ENCODE measurements at places on chromosomes 1 and 21.

GRCh38 chr1:30462826-30463425 is 260.5 kb downstream of the MATN1 start:
- no peak for DNase-seq

DNA sequence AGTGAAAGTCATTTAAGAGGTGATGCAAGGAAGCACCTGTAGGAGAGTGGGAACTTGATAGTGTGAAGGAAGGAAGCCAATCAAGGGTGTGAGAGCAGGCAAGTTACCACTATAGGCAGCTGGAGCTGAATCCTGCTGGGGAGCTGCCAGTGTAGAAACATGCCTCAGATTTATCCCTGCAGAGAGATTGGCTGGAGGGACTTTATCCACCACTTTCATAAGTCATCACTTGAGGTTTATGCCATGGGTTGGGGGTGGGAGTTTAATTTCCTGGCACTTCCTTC is 443.6 kb downstream of the PLPP3 start:
- DNase-seq, result no peak

- no peak for DNase-seq
Measured at GRCh38 chr1:206831650-206832049, 33.8 kb upstream of the IL20 start.

DNA sequence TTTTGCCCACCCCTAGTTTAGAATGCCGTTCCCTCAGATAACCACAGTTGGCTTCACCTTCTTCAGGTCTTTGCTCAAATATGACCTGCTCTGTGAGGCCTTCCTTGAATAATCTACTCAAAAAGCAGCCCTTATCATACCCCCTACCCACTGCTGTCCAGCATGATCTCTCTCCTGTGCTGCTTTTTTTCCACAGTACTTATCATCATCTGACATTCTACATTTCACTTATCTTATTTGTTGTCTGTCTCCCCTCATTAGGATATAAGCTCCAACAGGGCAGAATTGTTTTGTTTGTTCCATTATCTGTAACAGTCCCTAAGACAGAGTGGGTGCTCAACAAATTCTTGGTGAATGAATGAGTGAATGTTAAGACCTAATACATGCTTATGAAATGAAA is 18.1 kb downstream of the USP24 start:
- no peak for DNase-seq

- no peak for DNase-seq
Measured at GRCh38 chr1:55420026-55420425, 204.9 kb upstream of the USP24 start.

DNA sequence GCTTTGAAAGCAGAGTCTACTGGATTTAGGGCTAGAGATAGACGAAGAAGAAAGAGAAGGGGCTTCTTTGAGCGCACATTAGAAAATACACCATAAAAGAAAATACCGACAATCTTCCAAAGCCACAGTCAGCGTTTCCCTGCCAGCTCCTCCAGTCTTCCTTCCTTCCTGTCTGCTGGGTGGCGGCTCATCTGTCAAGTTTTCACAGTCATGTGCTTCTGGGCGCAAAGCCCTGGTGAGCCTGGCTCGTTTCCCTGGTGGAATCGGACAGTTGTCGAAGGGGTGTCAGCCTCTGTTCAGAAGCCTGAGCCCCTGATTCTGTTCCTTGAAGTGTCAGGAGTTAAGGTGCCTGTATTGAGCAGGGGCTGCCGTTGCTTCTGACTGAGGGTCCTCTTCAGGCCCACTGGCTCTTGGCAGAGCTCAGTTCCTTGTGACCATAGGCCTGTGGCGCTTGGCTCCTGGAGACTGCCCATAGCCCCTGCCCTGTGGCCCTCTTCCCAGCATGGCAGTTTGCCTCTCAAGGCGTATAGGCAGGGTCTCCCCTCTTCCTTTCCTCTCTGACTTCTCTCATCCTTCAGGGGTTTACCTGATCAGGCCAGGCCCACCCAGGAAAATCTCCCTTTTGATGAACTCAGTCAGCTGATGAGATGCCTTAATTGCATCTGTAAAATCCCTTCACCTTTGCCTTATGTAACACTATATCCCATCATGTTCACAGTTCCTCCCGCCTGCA is 58.6 kb downstream of the ADARB1 start:
- no peak for DNase-seq

- no peak for DNase-seq
Measured at GRCh38 chr1:35264871-35265270, 3.6 kb upstream of the ZMYM4 start.

DNA sequence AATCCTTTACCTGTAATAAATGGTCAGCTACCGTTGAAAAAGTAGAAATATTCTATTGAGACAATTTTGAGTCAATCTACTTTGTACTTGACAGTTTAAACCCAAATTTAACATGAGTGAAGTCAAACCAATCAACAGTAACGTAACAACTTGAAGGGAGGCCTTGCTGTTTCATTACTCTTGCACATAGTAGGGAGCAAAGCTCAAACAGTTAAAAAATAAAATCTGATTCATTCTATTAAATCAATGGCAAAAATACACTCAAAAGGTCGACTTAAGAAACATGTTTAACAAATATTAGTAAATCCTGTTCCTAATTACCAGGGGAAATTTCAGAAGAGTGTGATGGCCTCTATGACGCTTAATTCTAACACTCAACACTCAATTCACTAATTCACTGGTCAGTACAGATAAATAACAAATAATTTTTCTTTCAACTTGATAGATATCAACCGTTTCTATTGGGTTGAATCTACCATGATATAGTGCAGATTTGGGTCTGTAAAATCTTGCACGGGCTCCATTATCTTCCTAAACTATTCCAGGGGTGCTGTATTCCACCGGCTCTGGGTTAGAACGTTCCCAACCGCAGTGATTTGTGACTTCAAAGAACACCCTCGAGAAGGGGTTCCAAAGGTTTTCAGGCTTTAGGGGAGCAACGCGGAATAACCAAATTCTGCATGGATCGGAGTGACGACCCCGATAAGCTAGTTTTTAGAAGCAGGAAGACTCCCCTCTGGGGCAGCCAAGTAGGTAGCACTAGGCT is 1.4 kb downstream of the TARBP1 start:
- no peak for DNase-seq

DNA sequence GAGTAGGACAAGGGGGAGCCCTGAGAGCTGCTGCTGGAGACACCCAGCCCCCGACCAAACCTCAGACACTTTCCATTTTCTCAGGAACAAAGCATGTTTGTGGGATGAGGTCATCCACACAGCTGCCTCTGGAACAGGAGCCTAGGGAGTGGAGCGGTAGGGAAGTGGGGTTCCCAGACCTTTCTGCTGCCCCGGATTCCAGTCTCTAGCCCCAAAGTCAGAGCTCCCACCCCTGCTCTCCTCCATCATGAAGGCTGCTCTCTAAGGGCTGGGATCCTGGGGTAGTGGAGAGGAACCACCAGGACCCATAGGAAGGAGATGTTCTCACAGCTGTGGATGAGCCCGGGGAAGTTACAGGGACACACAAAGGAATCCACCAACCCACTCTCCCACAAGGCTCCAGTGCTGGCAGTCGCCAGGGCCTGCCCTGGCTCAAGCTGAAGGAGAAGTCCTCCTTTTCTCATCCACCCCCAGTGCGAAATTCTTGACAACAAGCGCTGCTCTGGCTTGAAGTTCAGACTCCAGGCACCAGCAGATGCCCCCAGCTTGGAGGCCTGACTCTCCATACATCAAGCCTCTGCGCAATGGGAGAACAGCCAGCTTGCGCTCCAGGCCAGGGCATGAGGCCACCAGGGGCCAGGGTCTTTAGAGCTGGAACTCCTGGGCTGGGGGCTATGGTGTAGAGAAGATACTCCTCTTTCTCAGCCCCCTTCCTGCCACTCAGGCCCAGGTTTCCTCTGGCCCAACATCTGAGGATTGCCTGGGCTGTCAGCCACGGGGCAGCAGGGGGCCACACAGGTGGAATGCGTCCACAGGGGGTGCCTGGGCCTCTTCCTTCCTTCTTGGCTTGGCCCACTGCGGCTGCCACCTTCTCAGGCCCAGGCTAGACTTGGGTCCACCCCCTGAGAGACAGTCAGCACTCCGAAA is 4.5 kb downstream of the FHL3 start:
- no peak for DNase-seq

- no peak for DNase-seq
Measured at GRCh38 chr1:50417946-50418599, 5.2 kb downstream of the DMRTA2 start.

- no peak for DNase-seq
Measured at GRCh38 chr1:59924653-59925052, 1.9 kb downstream of the CYP2J2 start.

DNA sequence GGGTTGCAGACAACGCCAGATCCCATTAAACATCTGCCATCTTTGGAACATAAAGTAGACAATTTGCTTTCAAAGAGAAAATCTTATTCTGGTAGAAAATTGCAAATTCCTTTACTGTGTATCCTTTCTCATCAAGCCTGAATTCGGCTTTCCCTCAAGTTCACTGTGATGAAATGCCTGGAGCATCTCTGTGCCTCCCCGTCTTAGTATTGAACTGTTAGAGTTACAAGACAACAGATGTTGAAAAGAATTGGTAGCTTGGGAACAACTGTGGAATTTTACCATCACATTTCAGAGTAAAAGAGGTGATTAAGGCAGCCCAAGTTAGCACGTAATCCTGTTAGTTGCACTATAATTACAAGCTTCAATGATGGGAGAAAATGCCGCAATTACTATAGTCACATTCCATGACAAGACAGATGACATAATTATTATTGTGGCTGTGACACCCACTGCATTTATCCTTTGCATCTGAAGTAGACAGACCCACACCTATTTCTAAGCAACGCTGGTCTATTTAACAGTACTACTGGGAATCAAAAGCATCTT is 54.4 kb upstream of the B3GALNT2 start:
- no peak for DNase-seq

DNA sequence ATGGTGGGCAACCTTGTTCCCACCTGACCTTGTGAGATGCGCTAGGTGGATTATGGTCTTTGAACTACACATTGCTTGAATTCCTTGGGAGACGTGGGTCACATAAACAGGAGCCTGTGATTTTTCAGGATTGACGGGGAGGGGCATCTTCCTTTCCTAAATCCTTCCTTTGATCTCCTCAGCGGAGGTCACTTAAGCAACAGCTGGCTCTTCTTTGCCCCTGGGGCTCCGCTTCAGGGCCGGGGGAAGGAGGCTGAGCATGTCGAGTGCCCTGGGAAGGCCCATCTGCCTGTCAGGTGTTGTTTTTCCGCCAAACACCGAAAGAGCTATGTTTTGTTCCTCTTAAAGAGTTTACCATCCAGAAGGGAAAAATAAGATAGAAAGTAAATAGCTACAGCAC is 40.6 kb downstream of the KIF26B start:
- DNase-seq, result no peak

DNA sequence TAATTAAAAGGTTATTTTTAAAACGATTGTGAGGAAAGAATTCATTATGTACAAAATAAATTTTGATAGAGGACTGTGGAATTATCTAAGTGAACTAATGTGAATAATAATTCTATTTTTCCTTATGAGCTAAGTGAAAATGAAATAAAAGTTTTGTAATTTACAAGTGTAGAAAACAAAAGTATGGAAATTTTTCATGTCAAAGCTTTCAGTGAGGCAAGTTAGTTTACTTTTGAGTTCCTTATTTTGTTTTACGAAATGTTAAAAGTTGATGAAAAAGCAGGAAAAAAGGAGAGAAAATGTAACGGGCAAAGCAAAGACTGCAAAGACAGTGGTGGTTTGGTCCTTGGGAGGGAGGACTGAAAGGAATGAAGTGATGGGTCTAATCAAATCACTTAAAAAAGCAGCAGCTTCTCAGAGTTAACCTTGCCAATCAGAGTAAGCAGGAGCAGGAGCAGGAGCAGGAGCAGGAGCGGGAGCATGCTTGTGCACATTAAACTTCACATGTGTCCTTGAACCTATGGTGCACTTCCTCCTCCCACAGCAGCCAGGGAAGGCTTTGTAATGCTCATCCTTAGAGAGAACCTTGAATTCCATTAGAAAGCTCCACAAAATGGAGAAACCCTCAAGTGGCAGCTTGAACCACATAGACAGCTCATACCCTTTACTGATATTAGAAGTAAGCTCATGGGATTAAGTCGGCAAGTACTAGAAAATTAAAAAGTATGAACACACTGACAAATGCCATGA is 133.4 kb downstream of the LHX4 start:
- no peak for DNase-seq

- DNase-seq, result peak; percentile 68
Measured at GRCh38 chr1:20376880-20377494, 86.3 kb downstream of the VWA5B1 start.

- no peak for DNase-seq
Measured at GRCh38 chr1:18796950-18797349, 62.5 kb downstream of the TAS1R2 start.

DNA sequence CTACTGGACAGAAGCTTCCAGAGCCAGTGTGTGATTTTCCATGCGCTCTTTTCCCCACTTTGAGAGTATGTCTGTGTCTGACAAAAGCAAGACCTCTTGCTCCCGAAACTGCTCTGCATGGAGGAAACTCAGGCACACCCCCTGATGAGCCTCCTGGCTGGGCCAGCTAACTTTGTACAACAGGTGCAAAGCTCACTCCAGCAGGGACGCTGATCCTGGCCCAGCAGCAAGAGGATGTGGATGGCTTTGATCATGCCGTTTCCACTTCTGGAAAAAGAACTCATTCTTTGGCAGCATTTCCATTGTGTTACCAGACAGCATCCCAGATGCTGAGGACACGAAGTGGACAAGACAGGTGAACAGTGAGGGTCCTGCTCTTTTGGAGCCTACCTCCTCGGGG is 103.1 kb downstream of the TLR5 start:
- DNase-seq, result no peak

Measured in NAMALWA (cell line).